Activated T-cell treated with anti-CD3 and anti-CD28 coated beads for 48 hours (primary cell): ENCODE measurements at places on chromosomes 6 and 20.

GRCh38 chr6:168967281-168967925 lies 286.2 kb downstream of the THBS2 start:
- no peak for DNase-seq

- DNase-seq = no peak
Measured at GRCh38 chr20:12264711-12265110, 347.0 kb downstream of the BTBD3 start.

GRCh38 chr6:69693762-69694161 lies 103.0 kb downstream of the LMBRD1 start:
- DNase-seq = no peak

GRCh38 chr6:36263390-36264000 lies 6.4 kb upstream of the PNPLA1 start:
- DNase-seq = no peak

GRCh38 chr6:135796643-135797305 lies 54.7 kb upstream of the PDE7B start:
- no peak for DNase-seq

- DNase-seq = no peak
Measured at GRCh38 chr6:37406726-37407341, 26.2 kb upstream of the CMTR1 start.

- DNase-seq = no peak
Measured at GRCh38 chr6:90049295-90049694, 155.0 kb downstream of the GJA10 start.

DNA sequence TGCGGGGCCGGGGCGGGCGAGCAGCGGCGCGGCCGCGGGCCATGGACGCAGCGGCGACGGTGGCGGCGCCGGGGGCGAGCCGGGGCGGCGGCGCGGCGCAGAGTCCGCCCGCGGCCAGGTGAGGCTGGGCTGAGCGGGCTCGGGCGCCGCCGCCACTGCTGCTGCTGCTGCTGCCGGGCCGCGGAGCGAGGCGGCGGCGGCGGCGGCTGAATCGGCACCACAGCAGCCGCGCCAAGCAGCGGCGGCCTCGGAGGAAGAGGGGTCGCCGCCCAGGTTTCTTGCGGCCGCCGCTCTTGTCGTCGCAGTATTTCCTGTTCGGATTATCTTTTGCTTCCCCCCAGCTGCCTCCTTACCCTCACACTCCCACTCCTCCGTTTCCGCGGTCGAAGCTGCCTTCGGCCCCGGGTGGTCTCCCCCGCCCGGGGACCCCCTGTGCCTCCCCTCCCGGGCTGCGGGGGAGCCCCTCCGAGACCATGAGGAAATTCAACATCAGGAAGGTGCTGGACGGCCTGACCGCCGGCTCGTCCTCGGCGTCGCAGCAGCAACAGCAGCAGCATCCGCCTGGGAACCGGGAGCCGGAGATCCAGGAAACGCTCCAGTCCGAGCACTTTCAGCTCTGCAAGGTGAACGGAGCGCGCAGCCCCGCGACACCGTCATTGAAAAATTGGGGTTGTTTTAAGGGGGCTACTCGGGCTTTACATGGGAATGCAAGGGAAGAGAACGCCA lies at the start of gene STXBP5:
TSS of gene STXBP5 (plus strand) at position 358 of the 726 bp plus-strand sequence. CDS start at position 474, 116 bp downstream.
- peak; percentile 32 for DNase-seq

GRCh38 chr6:68400396-68400795 lies 234.7 kb upstream of the ADGRB3 start:
- no peak for DNase-seq

DNA sequence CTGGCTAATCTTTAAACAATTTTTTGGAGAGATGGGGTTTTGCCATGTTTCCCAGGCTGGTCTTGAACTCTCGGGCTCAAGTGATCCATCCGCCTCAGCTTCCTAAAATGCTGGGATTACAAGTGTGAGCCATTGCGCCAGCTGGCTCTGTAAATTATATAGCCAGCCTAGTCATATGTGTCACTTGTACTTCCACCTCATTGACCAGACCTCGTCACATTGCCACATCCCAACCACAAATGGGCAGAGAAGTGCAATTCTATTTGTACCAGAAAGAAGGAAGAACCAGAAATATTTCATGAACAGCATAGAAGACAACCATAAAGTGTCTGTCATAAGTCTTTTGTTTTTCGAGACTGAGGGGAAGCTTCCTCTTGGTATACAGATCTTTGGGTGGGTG lies 304.9 kb upstream of the RNF24 start:
- DNase-seq = no peak

DNA sequence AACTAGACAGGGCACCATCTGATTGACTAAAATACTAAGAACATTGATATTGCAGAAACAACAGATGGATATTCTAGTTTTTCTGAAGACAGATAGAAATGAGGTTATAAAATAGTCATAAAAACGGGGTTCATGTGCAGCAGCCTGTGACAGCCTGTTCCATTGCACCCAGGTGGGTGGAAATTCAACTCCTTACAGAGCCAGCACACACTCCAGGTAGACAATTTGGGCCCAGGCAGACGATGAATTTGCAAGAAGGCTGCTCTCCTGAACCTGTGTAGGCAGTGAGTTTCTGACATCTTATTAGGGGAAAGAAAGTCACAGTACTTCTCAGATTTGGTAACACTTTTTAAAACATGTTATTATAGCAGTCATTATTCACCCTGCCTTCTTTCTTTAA lies 414.1 kb downstream of the PHF3 start:
- DNase-seq = no peak

DNA sequence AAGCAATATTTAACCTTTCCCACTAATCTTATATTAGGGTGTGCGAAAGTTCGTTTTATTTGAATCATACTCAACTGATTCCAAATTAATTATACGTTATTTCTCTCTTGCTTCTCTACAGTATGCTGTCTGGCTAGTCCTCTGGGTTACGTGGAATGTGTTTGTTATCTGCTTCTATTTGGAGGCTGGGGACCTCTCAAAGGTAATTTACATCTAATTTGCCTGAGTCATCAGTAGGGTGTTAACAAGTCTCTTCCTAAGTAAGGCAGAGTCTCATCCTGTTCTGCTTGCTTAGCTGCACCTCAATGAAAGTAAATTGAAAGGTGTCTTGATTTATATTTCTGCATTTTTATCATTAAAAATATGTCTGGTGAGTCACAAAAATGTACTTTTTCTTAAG lies 551.5 kb downstream of the NKAIN2 start:
- DNase-seq = no peak

- DNase-seq = no peak
Measured at GRCh38 chr6:143642403-143642802, 35.4 kb upstream of the PHACTR2 start.

GRCh38 chr20:48776306-48776705 lies 51.5 kb downstream of the PREX1 start:
- no peak for DNase-seq

- DNase-seq = no peak
Measured at GRCh38 chr6:42275376-42276033, 57.8 kb upstream of the MRPS10 start.

- peak; percentile 42 for DNase-seq
Measured at GRCh38 chr20:56440346-56441007, 27.9 kb upstream of the RTF2 start.

GRCh38 chr20:15278041-15278440 lies 940.6 kb upstream of the FLRT3 start:
- no peak for DNase-seq

- DNase-seq = no peak
Measured at GRCh38 chr20:48075591-48076174, 290.4 kb upstream of the SULF2 start.

GRCh38 chr20:35005463-35005961 lies 49.8 kb downstream of the MYH7B start:
- DNase-seq = no peak

DNA sequence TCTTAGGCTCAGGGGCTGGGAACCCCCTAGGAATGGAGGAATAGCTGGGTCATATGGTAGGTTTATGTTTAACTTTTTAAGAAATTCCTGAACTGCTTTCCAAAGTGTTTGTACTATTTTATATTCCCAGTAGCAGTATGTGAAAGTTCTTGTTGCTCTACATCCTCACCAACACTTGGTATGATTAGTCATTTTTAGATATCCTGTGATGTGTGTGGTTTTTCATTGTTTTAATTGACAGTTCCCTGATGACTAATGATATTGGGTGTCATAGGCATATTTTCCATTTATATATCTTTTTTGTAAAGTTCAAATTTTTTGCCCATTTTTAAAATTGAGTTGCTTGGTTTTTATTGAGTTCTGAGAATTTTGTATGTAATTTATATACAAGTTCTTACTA lies 72.3 kb downstream of the SLC16A10 start:
- no peak for DNase-seq

DNA sequence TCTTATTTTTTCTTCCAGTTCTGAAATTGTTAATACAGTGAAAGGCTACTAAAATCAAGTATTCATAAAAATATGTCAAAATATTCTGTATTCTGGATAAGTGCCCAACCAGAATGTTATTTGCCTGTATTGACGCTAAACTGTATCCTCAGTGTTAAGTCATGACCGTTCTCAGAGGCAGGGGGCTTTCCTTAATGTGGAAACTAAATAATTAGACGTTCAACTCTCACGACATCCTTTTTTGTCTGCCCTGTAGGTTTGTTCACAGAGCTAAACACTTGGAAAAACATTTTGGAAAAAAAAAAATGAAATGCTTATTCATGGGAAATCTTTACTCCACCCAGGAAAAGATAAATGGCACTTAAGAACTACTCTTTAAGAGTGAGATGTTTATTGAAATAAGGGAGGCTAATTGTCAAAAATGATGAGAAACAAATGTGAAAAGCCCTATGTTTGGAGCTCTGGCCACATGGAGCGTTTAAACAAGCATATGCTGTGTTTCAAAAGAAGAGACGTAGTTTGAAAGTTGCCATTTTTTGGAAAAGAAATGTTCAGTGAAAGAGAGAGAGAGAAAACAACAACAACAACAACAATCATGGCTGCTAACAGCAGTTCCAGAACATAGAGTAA lies 453.1 kb upstream of the MARCKS start:
- DNase-seq = no peak

DNA sequence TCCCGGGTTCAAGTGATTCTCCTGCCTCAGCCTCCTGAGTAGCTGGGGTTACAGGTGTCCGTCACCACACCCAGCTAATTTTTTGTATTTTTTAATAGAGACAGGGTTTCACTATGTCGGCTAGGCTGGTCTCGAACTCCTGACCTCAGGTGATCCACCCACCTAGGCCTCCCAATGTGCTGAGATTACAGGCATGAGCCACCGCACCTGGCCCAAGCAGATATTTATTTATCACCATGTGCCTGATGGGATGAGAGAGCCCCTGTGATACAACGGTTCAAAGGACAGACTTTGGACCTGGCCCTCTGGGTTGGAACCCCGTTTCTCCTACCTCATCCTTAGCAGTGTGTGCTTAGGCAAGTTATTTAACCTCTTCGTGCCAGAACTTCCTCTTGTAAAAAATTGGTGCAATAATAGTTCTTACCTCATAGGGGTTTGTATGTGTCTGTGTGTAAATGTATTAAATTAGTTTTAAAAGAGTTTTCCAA lies 19.2 kb upstream of the STK38 start:
- DNase-seq = no peak

DNA sequence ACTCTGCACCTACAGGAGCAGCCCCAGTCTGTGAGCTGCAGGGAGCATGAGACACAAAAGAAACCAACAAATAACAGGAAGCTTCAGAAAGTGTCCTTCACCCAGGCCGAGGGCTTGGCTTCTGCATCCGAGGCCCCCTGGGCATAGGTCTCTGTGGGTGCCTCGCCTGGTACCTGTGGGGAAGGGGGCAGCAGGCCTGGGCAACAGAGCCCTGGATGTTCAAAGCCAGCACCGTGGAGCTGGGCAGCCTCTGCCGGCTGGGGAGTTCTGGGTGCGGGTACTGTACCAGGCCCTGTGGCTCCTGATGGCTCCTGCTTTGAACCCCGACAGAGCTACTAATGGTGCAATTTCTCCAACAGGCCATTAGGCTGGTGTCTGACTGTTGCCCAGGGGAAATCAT lies 55.7 kb downstream of the TMEM242 start:
- DNase-seq = no peak

DNA sequence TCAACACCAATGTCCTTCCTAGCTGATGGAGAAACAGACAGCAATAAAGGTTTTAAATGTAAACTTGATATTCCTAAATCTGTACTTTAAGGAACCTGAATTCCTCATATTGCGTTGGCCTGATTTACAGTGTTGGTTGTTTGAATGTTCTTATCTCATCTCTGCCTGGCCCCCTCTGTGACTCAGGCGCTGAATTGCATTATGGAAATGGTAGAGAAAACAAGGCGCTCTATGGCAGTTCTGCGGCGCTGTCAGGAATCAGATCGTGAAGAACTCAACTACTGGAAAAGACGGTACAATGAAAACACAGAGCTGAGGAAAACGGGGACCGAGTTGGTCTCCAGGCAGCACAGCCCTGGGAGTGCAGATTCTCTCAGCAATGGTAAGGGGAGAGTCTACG lies 32.6 kb upstream of the C20orf144 start:
- DNase-seq = no peak

GRCh38 chr20:52031206-52031562 lies 160.4 kb downstream of the ZFP64 start:
- no peak for DNase-seq

- DNase-seq = no peak
Measured at GRCh38 chr6:42532038-42532669, 31.7 kb upstream of the UBR2 start.

- DNase-seq = no peak
Measured at GRCh38 chr6:169589293-169589692, 112.5 kb downstream of the WDR27 start.

GRCh38 chr20:43987531-43987930 lies 72.9 kb downstream of the TOX2 start:
- DNase-seq = no peak

DNA sequence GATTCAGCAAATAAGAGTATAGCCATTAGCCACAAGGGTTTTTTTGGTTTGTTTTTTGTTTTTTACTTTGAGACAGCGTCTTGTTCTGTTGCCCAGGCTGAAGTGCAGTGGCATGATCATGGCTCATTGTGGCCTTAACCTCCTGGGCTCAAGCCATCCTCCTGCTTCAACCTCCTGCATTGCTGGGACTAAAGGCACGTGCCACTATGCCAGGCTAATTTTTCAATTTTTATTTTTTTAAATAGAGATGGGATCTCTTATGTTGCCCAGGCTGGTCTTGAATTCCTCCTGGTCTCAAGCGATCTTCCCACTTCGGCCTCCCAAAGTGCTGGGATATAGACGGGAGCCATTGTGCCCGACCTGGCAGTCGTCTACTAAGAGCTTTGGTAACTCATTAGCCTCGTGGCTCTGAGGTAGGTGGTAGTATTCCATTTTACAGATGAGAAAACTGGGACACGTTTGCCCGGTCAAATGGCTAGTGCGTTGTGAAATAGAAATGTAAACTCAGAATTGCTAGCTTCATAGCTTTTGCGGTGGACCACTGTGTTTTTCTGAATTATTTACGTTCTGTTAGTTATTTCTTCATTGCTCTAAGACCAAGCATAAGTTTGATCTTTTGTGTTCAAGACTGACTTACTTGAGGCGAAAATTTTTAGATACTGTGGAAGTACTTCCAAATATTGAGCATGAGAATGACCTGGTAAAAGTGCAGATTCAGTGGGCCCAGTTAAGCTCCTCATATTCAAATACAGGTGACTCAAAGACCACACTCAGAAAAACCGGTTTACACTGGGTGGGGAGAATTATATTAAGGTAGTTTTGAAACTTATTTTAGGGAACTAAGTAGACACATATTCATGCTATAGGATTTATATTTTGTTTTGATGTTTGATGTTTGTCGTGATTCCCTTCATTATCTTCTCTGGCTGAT lies 2.1 kb downstream of the PANK2 start:
- DNase-seq = no peak

- no peak for DNase-seq
Measured at GRCh38 chr20:24654425-24654824, 185.0 kb downstream of the SYNDIG1 start.
